ENCODE measurements at places on chromosomes 16 and 17.
A peak's percentile ranks its signal among the peaks of the same experiment; 100 is the strongest.

- peak; percentile 90 for DNase-seq
Observed at GRCh38 chr17:17663160-17664063, 17.8 kb upstream of the RAI1 start.

DNA sequence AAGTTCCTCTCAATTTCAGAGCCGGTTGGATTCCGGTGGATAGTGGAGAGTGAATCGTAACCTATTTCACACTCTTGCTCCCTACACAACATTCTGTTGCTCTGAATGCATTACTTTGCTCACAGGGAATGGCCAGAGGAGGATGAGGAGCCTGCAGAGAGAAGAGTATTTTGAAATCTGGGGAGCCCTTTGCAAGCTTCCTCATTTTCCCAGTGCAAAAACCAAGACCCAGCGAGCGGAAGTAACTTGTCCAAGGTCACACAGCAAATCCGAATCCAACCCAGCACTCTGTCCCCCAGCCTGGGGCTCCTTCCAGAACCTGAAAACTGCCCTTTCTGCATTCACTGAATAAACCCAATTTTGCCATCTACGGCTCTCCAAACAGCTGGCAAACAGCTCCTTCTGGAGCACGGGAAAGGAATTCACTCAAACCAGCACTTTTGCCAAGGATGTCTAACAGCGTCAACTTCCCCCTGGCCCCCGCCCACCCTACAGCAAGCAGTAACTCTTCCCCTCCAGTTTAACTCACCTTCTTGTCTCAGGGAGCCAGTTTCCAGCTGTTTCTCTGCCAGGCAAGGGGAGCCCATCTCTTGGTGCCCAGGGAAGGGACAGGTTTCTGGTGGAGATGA lies 557 bp downstream of the KCNG4 start:
- DNase-seq = no peak

DNA sequence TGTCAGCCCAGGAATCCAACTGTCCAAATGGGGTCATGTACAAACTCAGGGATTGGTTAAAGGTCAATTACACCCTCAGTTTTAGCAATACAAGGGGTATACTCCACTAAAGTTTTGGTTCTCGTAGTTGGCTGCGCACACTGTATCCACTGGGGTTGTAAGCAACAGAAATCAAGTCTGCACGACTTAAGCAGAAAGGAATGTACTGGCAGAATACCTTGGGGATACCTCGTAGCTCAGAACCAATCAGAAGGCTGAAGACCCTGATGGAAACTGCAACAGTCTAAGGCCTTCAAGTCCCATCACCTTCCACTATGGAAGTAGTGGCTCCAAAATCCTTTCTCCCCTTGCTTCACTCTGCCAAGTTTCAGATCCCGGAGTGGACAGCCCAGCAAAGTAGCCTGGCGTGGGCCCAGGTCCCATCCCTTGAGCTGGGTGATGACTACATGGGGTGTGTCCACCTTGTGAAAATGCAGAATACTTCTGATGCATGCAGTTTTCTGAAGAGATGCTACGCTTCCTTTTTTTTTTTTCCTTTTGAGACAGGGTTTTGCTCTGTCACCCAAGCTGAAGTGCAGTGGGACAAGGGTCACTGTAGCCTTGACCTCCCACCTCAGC lies 21.1 kb upstream of the RPH3AL start:
- no peak for DNase-seq

DNA sequence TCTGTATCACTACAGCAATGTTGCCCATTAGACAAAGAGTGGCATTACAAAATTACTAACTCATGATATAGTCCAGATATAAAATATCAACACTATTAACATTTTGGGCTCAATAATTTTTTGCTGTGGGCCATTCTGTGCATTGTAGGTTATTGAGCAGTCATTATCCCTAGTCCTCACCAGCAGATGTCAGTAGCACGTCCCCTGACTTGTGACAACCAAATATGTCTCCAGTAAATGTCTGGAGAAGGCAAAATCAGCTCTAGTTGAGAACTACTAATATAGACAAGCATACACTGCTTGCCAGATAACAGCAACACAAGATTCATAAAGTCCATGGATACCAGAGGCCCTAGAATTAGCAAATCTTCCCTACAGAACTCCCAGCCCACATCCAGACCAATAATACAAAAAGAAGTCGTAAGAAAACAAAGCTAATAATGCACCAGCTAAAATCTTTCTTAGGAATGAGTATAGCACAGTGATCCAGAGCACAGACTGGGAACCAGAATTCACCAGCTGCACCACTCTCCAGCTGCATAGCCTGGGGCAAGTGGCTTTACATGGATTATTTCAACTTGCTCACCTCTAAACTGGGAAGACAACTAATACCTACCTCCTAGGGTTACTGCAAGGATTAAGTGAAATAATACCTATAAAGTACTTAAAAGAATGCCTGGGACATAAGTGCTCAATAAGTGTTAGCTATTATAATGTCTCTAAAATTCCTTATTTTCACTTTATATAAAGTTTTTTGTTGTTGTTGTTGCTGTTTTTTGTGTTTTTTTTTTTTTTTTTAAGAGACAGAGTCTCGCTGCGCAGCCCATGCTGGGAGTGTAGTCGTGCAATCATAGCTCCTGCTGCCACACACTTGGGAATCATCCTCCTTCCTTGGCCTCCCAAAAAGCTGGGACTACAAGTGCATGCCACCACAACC lies 23.7 kb downstream of the HELZ start:
- DNase-seq = no peak

DNA sequence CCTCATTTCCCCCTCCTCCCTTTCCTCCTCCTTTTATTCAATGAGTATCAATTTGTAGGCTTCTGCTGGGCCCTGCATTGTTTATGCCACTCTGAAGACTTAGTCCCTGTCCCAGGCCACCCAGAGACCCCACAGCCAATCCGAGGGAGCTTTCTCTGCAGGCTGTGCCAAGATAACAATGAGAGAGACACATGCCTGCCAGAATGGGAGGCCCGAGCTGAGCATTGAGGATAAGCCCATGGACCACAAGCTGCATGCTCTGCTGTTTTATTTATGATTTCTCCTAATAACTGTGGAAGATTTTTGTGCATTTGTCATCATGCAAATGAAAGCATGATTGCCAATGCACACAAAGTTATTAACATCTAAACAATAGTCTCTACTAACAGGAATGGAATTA lies 3.0 kb downstream of the RCVRN start:
- no peak for DNase-seq

DNA sequence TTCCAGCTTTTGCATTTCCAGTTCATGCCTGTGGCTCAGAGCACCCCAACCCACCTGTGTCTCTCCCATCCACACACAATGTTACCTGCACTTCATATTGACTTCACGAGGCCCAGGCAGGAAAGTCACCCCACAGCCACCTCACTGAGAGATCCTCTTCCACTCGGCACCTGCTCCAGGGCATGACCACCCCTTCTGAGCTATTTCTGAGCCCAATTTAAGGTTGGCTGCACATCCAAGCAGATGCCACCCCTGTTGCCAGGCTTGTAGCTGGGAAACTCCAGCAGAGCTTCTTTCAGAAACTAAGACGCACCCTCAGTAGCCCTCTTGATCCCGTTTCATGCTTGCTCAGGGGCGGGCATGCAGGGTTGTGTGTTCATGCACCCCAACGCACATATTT lies 88.4 kb downstream of the SOCS1 start:
- DNase-seq = no peak

DNA sequence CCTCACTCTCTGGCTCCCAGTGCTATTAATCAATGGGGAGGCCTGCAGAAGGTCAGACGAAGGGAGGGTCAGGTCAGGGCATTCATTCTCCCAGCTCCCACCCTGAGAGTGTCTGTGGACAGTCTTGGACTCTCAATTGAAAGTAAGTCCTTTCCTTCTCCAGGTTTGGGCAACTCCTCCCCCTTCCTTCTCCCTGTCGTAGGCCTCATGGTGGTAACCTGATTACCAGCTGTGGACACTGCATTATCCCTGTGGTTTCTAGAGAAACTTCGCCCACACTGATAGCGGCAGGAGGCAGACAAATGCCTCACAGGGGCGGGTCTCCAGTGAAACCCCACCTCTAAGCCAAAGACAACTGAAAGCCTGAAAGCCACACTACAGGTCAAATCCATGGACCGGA lies 57.7 kb upstream of the SLC25A19 start:
- no peak for DNase-seq

- no peak for DNase-seq
Observed at GRCh38 chr17:28686296-28686695, 24.3 kb downstream of the SUPT6H start.

DNA sequence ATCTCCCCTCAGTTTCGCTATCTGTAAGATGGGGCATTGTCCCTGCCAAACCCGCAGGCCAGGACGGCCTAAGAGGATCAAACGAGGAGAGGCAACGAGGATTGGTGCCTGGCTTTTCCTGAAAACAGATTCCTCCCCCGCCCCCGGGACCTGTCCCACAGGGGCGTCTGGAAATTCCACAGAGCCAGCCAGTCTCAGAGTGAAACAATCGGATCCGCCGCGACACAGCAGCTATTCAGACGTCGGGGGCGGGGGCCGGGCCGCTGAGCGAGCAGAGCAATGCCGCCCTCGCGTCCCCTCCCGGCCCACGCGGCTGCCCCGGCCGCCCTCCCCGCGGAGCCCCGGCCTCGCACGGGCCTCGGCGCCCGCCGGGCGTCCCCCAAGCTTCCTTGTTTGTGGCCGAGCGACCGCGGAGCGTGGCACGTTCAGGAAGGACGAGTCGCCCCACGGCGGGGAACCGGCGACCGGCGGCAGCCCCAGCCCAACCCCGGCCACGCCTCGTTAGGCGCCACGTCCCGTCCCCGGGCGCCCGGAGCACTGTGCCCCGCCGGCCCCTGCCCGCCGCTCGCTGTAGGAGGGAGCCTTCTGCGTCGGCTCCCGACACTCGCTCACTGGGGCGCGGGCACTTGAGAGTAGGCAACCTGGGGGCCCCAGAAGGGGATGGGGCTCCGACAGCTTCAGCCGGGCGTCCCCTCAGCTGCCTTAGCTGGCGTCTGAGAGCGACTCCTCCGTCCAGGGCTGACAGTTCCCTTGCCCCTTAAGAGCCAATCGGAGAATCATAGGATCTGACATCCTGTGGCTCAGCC lies 29.6 kb upstream of the PHOSPHO1 start:
- no peak for DNase-seq

DNA sequence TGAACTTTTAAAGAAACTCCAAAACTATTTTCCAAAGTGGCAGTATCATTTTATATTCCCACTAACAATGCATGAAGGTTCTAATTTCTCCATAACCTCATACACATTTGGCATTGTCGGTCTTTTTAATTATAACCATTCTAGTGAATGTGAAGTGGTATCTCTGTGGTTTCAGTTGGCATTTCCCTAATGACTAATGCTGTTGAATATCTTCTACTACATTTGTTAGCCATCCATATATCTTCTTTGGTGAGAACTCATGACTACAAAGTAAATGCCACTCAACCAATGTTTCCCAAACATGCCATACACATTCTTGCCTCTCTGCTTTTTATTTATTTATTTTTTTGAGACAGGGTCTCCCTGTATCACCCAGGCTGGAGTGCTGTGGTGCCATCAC lies 31.7 kb upstream of the TAOK1 start:
- DNase-seq = no peak

- DNase-seq = no peak
Observed at GRCh38 chr17:78341559-78342448, 18.1 kb downstream of the SOCS3 start.

DNA sequence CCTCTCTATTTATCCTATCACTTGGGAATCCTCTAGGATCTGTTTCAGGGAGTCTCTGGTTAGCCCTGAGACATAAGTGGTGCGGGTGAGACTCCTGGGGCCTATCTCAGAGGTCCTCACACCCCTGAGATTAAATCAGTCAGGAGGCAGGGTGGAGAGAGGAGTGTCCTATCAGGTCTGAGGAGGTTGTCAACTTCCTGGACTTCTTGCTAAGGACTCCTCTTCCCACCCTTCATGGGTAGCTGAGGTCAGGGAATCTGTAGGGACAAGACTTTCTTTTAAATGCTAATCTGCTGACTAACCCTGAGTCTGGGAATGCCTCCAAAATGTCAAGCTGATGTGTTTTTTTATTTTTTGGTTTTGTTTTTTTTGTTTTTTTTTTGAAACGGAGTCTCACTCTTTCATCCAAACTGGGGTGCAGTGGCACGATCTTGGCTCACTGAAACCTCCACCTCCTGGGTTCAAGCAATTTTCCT lies 6.6 kb upstream of the ARMC5 start:
- peak; percentile 58 for DNase-seq
